ENCODE measurements at places on chromosomes 1 and 21.

- DNase-seq, result no peak
Measured at GRCh38 chr1:71106658-71107322, 26.0 kb upstream of the ZRANB2 start.

DNA sequence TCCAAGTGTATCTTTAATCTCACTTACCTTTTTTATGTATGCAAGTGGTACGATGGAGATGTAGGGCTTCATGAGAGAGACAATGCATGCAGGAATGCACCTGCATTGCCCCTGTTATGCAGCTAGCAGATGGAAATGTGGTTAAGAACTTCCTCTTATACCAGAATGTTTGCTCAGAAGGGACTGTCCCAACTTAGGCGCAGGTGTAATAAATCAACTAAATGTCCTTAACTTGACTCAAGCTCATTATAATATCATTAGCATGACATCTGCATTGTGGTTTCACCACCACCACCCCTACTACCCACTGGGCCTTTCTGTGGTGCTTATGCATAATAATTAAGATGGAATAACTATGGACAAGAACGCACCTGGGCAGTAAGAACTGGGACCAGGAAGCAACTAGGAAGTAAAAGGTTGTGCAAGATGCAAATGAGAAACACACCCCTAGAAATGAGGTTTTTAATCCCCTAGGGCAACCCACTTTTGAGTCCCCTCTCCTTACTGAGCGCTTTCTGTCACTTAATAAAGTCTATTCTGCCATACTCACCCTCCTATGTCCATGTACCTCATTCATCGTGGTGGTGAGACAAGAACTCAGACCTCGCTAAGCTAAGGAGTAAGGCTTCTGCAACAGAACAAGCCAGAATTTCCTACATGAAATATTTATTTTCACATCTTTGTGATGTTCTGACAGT lies 1103.3 kb upstream of the B3GALT2 start:
- no peak for DNase-seq

GRCh38 chr1:70895531-70895930 lies 152.1 kb downstream of the PTGER3 start:
- no peak for DNase-seq

DNA sequence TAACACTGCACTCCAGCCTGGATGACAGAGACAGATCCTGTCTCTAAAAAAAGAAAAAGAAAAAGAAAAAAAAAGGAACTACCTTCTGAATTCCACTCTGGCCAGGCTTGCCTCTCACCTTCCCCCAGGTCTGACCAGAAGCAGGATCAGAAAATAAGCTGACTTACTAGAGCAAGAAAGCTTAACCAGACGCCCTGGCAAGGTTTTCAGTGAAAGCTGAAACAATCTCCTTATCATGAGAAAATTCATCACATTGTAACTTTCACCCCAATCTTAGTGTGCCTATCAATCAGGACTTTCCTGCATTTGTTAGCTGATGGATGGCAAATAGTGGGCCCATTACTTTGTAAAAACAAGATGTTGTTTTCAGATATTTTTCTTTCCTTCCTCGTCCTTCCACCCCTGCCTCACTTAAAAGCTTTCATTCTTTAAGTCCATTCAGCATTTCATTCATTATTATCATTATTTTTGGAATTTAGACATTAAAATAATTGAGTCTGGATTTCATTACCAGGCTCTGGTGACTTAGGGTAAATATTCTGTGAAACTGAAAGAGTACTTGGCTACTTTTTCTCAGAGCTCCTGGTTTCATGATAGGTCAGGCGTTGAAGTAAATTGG lies 96.5 kb upstream of the CD34 start:
- no peak for DNase-seq

- no peak for DNase-seq
Measured at GRCh38 chr1:154773551-154773950, 96.5 kb downstream of the KCNN3 start.
